Breast epithelium (tissue), 4 donors: ENCODE measurements at places on chromosomes 16 and 17. TPM values are rescaled to one million over a fixed set of nuclear protein-coding genes. Genes with fewer than 3 reads are reported as not detected.

DNA sequence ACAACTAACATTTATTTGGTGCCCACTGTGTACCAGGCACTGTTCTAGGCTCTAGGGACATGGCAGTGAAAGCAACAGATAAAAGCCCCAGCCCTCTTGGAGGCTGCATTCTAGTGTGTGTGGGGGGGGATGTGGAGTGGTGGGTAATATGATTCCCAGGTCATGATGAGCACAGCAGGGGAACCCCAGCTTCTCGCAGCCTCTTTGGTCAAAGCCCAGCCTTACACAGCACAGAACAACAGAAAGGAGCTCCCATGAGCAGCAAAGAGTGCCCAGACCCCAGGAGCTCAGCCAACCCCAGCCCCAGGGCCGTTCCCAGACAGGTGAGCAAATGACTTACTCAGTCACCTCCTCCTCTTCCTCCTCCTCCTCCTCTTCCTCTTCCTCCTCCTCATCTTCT, 21.9 kb downstream of the CNGB1 start:
- H3K4me3 ChIP-seq: no peak overlapping the region
- H3K27me3 ChIP-seq: no peaks in the 10 kb centered on the region
- DNase-seq: no peak
- H3K27ac ChIP-seq: no peak overlapping the region
- no peaks in the 10 kb centered on the region for H3K36me3 ChIP-seq
- no peaks in the 10 kb centered on the region for H3K4me1 ChIP-seq

GRCh38 chr17:59723041-59723440, 15.6 kb downstream of the VMP1 start:
- no peaks in the 10 kb centered on the region for H3K27me3 ChIP-seq
- no peaks in the 10 kb centered on the region for H3K4me1 ChIP-seq

- H3K4me1 ChIP-seq: no peaks in the 10 kb centered on the region
- H3K27ac ChIP-seq: no peak overlapping the region
- H3K36me3 ChIP-seq: no peaks in the 10 kb centered on the region
Measured at GRCh38 chr17:17322516-17323510, 19.6 kb downstream of the NT5M start.

DNA sequence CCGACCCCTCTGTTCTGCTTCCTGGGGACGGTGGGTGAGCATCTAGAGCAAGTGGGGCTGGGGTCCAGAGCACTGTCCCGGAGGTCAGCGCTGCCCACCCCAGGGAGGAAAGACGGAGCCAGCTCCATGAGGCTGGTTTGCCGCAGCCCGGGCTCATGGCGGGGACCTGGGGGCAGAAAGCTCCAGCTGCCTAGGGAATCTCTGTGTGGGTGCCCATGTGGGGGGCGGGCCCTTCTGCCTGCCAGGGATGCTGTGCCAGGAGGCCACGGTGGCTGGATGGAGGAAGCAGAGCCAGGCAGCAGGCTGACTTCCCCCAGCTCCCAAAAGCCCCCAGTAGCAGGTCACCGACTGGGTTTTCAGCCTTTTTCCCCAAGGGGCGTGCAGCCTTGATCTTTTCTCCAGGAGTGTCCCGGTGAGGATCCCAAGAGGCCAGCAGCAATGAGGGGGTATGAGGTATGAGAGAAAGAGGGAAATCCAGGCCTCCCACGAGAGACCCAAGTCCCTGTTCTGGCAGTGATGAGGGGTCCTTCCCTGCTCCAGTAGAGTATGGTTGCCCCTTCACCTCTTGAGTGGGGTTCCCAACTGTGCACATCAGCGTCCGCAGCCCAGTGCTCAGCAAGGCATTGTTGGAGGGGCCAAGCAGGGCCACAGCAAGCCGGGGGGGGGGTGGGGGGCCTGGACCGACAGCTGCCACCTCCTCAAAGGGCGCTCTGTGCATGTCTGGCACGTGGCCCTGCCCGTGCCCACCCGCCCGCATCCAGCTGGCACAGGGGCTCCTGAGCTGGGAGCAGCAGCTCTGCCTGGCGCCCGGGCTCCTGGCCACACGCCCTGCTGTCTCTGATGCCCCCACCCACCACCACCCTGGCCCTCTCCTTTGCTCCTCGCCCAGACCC, 15.6 kb upstream of the BCAR1 start:
- no peaks in the 10 kb centered on the region for H3K27me3 ChIP-seq
- no peaks in the 10 kb centered on the region for H3K36me3 ChIP-seq
- H3K4me3 ChIP-seq: no peak overlapping the region
- peak overlapping the region; percentile 94 for H3K27ac ChIP-seq
- no peaks in the 10 kb centered on the region for H3K4me1 ChIP-seq
- DNase-seq: no peak

GRCh38 chr16:86015606-86016005, 116.6 kb downstream of the IRF8 start:
- no peak overlapping the region for H3K27ac ChIP-seq
- no peaks in the 10 kb centered on the region for H3K4me1 ChIP-seq
- H3K27me3 ChIP-seq: peaks cover 41% of the 10 kb centered on the region
- H3K36me3 ChIP-seq: no peaks in the 10 kb centered on the region
- no peak for DNase-seq
- no peak overlapping the region for H3K4me3 ChIP-seq

DNA sequence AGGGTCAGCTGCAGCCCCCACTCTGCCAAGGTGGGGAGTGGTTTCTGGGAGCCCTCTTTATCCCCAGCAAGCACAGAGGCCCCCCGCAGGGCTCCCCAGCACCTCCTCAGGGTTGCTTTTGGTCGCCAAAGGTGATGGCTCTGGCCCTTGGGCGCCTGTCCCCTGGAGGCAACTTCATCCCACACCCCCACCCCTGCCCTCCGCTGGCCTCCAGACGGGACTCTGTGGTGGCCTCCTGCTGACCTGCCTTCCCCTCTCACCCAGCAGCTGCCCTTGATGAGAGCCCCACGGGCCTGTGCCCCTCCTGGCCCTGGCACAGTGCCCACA, 7.8 kb upstream of the RHOT2 start:
- H3K27ac ChIP-seq: peak overlapping the region; percentile 84
- peak overlapping the region; percentile 58 for H3K4me3 ChIP-seq
- no peak for DNase-seq
- H3K27me3 ChIP-seq: no peaks in the 10 kb centered on the region
- peaks cover 6% of the 10 kb centered on the region for H3K4me1 ChIP-seq

DNA sequence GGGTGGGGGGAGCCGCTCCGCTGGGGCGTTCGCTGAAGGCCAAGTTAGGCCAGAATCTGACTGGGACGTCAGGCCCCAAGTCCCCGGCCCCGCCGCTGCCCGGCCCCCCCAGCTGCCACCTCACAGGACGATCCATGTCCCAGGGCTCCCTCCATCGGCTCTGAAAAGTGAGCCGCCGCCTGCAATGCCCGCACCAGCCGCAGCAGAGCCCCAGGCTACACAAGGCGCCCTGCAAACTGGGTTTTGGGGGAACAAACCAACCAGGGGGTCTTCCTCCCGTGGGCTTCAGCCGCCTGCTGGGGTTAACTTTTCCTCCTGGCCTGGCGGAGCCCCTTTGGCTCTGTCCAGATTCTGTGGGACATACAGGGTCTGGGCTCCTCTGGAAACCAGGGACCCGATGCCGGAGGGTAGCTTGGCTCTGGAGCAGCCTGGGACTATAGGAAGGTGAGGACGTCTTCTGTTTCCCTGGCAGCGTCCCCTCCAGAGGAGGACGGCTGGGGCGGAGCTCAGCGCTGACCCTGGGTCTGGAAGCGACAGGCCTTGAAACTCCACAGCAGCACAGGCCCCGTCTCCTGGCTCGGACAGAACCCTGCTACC, 835 bp downstream of the NME4 start:
- H3K4me3 ChIP-seq: peak overlapping the region; percentile 96
- no peaks in the 10 kb centered on the region for H3K27me3 ChIP-seq
- H3K4me1 ChIP-seq: no peaks in the 10 kb centered on the region
- no peaks in the 10 kb centered on the region for H3K36me3 ChIP-seq
- peak; percentile 80 for DNase-seq

RASD1 gene
- total RNA-seq: 75.0 TPM

FNDC8 gene
- not detected for total RNA-seq
